Melanocyte of skin (primary cell): ENCODE measurements at places on chromosomes 7 and 10. TPM values are rescaled to one million over a fixed set of nuclear protein-coding genes. Genes with fewer than 3 reads are reported as not detected.

The OR2A5 gene
- total RNA-seq: not detected in 2 replicates

The SEC61A2 gene
- 9.5 and 11.4 TPM in 2 replicates for total RNA-seq

The EPHA1 gene
- not detected in 2 replicates for total RNA-seq

The IQUB gene
- total RNA-seq: under 0.01 and 0.36 TPM in 2 replicates

The GIMAP8 gene
- total RNA-seq: not detected in 2 replicates

The MOGAT3 gene
- total RNA-seq: not detected in 2 replicates

The SSC4D gene
- 0.69 TPM in 1 of 2 replicates, not detected in the other for total RNA-seq

The NUDT13 gene
- 2.0 and 2.5 TPM in 2 replicates for total RNA-seq

The WASL gene
- total RNA-seq: 14.8 and 20.0 TPM in 2 replicates

The EBLN1 gene
- not detected in 2 replicates for total RNA-seq

The ZNF488 gene
- total RNA-seq: not detected in 2 replicates

The ENO4 gene
- total RNA-seq: 0.36 and 0.69 TPM in 2 replicates

The HTR5A gene
- total RNA-seq: 0.15 TPM in 1 of 2 replicates, not detected in the other

The CTAGE4 gene
- 0.69 and 2.2 TPM in 2 replicates for total RNA-seq

The GPR158 gene
- total RNA-seq: 10.3 and 12.0 TPM in 2 replicates

The MYH16 gene
- under 0.01 TPM in 1 of 2 replicates, not detected in the other for total RNA-seq

The FMC1 gene
- total RNA-seq: 15.7 and 24.4 TPM in 2 replicates

The CPN1 gene
- 5.2 and 5.3 TPM in 2 replicates for total RNA-seq

The SORBS1 gene
- 60.9 and 99.2 TPM in 2 replicates for total RNA-seq
